ENCODE measurements at places on chromosomes 3 and 15.

GRCh38 chr3:149808209-149808829 lies 4.7 kb upstream of the RNF13 start:
- peak; percentile 64 for DNase-seq

DNA sequence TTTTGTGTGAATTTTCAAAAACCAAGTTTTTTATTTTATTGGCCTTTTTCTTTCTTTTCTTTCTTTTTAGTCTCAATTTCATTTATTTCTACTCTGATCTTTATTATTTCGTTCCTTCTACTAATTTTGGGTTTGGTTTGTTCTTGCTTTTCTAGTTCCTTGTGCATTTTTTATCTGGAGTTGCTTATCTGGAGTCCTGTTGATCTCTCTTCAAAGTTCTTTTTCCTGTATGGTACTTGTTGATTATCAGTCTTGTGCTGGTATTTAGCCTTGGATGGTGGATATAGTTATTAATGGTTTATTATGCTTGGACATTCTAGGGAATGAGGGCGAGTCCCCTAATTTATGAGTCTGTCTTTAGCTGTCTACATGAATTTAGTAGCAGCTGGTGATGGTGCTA lies 64.7 kb downstream of the LARS2 start:
- no peak for DNase-seq

- peak; percentile 83 for DNase-seq
Observed at GRCh38 chr3:46538803-46539442, 27.2 kb downstream of the LRRC2 start.

DNA sequence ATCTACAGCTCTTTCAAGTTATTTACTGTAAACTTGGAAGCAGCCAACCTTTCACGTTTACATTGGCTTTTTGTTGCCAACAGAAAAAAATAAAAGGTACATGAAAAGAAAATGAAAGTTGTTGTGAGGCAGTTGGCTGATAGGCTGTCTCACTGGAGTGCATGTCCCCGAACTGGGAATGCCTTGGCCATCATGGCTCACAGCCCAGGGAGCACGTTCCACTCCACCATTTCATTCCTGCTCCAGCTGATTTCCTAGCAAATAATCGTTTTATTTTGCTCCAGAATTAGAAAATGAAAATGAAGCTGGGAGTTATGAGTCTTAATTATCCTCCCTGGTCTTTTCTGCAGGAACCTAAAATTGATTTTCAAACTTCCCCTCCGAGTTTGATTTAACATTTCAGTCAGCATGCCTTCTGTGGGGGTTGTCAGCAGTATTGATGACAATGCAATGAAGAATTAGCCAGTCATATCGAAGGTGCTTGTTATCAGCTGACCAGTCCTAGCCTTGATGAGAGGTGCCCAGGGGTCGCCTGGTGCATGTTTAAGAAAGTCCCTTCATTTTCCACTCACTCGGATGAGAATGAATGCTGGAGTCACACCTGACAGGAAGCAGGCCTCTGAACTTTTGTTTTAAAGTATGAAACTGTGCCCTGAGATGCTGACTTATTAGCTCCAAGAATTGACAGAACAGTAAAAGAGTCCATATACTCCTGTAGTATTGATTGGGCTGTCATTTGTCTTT lies 293.7 kb upstream of the TRIM42 start:
- no peak for DNase-seq

DNA sequence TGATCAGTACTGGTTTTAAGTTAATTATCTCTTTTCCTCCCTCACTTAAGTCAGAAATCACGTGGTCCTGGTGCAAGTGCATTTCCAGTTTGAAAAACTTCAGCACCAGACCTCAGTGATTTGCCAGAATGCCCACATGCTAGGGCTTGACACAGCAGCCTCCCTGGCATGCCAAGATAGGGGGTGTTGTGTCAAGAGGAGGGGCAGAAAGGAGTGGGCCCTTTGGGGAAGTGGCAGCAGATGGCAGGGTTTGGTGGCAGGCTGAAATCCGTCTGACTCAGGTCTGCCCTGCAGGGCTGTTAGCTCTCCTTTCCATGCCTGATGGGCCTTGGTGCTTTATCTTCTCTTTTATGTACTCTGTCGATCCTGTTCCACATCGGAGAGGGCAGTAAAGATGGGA lies 23.4 kb downstream of the PXK start:
- DNase-seq, result no peak

GRCh38 chr3:5205165-5205941 lies 17.8 kb downstream of the EDEM1 start:
- no peak for DNase-seq

GRCh38 chr3:18119866-18120265 lies 305.3 kb downstream of the SATB1 start:
- no peak for DNase-seq

- DNase-seq, result no peak
Observed at GRCh38 chr3:173977747-173978146, 580.2 kb downstream of the NLGN1 start.

DNA sequence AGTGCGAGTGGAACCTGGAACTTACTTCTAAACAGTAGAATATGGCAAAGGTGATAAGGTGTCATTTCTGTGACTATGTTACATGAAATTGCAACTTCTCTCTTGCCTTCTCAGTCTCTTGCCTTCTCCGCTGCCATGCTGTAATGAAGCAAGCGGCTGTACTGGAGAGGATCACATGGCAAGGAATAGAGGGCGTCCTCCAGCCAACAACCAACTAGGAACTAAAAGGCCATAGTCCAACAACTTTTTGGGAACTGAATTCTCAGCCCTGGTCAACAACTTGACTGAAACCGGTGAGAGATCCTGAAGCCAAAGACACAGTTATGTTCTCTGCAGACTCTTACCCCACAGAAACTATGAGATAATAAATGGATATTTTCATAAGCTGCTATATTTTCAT lies 143.5 kb downstream of the P3H2 start:
- no peak for DNase-seq

DNA sequence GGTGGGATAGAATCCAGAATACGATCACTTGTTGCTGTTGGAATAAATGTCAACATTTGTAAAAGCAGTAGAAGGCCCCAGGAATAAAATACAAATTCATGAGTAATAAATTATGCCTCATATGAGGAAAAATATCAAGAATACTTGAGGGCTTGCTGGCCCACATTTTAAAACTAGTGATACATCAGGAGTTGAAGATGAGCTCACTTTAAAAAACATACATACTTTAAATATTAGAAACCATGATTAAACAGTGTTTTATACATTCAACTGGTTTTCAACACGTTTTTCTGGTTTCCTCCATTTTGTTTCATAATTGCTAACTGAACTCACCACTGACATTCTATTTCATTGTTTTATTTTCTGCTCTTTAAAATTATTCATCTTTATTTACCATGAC lies 141.4 kb downstream of the TFG start:
- DNase-seq, result no peak

GRCh38 chr3:133924041-133924440 lies 28.4 kb upstream of the RAB6B start:
- DNase-seq, result no peak

DNA sequence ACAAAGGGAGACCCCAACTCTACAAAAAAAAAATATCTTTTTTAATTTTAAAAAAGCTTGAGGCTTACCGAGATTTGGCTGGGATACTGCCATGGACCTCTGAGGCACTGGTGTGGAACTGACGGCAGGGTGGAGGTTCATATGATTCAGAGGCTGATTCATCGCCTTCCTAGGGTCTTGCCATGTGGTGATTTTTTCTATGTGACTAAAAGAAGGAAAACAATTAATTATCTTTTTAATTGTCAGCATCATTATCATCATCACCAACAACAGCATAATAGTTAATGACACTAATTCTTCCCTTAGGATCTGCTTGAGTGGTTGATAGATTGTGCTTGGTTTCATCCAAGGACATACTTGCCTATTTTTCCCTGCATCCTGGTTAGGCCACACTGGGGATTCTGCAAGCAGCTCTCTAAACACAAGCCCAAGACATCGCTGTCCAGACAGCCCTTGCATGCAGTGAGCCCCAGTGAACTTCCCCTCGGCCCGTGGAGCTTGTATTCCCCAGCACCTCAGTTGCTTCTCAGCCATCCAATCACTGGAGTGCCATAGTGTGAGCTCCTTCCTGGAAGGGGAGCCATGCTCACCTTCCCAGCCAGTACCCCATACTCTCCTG lies 84.9 kb downstream of the WWTR1 start:
- DNase-seq, result no peak

GRCh38 chr3:183644244-183644643 lies 8.8 kb downstream of the KLHL24 start:
- no peak for DNase-seq

DNA sequence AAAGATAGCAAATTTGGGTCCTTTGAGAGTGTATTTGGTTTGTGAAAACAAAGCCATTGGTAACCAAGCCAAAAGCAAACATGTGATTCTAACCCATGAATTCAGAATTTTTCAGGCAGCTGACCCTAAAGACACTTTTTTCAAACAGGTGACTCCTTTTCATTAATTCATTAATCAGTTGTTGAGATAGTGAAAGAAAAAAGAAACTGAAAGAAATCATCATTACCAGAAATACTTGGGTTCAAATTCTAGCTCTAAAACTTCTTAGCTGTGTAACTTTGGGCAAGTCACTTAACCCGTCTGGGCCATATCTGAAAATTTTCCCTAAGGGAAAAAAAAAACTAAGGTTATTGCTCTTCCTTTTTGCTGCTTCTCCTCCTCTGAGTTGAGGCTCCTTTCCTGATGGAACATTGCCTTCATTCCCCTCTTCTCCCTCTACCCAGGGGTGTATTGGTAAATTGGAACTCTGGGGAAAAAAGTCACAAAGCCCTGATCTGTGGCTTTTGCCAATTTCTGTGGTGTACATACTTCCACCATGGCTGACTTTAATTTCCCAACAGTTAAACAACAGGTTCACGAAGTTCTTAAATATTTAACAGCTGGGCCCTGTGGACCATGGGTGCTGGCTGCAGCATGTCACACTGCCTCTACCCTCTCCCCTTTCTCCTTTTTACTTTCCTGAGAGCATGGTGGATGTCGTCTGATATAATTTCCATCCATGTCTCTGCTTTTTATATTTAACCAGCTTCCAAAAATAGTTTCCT lies 120.3 kb downstream of the ASB7 start:
- no peak for DNase-seq

- no peak for DNase-seq
Observed at GRCh38 chr15:44910981-44911625, 45.4 kb upstream of the TERB2 start.

GRCh38 chr15:88624156-88624970 lies 3.2 kb downstream of the AEN start:
- DNase-seq, result peak; percentile 78

- DNase-seq, result no peak
Observed at GRCh38 chr3:170852324-170852723, 17.7 kb downstream of the RPL22L1 start.

DNA sequence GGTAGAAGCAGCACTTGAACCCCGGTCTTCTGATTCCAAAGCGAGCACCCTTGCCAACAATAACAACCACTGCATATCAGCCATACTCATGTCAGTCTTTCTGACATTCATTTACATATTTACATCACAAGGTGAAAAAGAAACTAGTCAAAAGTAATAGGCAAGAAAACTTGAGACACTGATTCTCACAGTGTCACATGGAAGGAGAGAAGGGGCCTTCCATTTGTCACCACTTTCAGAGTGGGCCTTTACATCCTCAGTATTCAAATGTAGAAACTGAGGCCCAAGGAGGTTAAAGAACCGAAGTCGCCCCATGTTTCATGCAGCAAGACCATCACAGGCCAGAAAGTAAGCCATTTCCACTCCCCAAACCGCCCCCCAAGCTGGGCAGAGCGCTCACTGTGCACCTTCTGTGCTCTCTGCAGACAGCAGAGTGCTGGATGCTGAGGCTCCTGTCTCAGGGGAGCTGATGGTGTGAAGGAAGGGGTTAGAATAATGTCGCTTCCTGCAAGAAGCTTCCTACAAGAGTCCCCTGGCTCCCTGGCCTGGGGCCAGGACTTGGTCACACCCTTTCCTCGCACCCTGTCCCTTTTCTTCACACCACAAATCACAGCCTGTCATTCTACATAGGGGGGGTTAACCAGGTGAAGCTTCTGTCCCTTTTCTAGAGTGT lies 260.1 kb downstream of the UACA start:
- DNase-seq, result no peak

DNA sequence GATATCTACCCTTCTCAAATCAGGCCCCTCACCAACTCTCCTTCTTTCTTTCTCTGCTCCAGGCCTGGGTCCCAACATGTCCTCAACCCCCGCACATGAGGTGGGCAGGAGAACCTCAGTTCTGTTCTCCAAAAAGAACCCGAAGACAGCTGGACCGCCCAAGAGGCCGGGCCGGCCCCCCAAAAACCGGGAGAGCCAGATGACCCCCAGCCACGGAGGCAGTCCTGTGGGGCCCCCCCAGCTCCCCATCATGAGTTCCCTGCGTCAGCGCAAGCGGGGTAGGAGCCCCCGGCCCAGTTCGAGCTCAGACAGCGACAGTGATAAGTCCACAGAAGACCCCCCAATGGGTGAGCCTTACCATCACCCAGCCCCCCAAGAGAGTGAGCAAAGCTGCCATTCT lies 5.6 kb upstream of the OGG1 start:
- DNase-seq, result no peak

- no peak for DNase-seq
Observed at GRCh38 chr3:130507746-130508145, 9.2 kb upstream of the COL6A6 start.

DNA sequence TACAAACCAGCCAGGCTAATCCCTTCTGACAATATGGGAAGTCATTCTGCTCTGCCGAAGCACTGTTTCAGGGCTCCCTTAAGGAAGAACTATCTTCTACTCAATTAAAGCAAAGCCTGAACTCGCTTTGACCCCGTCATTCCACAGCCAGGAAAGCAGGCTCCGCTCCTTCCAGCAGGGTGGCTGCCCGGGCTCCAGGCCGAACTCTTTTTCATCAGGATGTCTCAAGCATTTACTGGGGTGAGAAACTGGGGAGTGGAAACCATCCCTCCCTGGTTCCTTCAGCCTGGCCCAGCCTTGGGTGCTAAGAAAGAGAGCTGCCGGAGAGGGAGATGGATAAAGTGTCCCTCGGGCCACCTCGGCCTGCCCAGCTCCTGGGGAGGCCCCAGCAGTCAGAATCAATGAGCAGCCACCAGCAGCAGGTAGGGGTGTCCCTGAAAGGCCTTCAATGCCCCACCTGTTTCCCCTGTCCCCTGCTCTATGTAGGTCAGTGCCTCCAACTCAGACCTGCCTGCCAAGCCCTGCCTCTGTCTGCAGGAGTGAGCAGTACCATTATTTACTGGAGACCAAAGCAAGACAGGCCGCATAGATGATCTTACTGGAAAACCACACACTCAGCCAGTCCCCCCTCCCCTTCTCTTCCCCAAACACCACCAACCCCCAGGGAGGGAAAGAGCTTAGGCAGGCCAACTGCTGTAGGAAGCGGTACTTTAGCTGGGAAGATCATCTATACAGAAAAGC lies 225.6 kb upstream of the TLE3 start:
- no peak for DNase-seq

DNA sequence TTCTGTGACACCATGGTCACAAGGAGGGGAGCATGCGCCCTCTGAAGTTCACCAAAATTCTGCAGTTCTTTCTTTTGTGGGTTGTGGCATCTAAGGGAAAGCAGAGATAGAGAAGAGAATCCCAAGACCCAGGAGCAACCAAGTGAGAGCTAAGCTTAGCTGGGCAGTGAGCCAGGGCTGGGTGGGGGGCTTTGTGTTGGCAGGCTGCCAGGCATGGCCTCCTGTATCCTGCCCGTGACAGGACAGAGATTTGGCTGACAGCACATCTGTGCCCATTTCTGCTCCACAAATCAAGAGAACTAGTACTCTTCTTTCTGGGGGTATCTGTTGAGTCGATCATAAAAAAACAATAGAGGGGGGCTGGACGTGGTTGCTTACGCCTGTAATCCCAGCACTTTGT lies 66.2 kb downstream of the NMNAT3 start:
- no peak for DNase-seq
